ENCODE measurements at places on chromosomes 12 and 14.

- DNase-seq = no peak
Observed at GRCh38 chr14:75170772-75171171, 5.6 kb downstream of the TMED10 start.

GRCh38 chr14:24430682-24431568 is 1.2 kb downstream of the KHNYN start:
- DNase-seq = no peak

DNA sequence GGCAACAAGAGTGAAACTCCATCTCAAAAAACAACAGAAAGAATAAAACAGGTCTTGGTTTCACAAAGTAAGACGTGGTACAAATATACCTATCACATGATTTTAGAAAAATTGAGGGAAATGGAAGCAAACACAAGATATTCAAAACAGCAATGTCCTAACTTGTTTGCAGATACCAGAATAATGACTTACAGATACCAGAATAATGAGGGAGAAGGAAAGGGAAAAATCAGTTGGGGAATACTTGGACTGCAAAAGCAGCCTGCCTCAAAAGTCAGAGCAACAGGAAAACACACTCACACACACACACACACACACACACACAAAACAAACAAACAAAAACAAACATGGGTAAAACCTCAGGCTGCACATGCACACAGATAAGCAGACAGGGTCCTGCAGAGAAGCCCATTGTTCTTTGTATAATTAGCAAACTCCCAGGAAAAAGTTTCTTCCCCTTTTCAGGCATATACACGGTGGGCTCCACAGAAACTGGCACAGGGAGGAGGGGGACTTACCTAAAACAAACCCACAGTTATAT is 65.7 kb upstream of the CAPRIN2 start:
- no peak for DNase-seq

DNA sequence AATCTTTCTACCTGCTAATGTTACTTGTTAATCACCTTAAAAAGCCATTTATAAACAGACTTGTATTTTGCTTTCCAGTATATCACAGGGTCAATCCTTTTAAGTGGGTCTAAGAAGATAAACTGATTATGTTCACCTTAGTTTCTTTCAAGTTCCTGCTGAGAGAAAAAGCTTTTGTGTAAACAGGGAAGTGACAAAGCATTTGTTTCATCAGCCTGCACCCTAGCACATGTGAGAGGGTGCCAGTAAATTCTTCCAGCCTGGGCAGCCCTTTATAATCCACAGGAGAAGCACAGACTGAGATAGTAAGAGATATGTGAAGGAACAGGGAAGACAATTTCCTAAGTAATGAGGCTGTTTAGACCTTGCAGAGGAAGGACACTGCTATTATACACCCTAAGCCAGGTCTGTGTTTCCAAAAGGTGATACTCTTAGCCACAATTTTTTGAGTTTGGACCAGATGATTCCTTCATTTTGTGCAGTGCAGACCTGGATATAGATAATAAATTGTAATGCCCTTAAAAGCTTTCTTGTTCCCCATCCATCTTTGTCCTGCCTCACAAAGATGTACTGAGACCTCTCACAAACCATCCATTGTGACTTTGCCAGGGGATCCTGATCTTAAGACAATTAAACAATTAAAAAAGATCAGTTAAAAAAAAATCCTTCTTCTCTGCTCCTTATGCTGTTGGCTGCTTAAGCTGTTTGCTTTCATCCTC is 150.7 kb downstream of the KTN1 start:
- no peak for DNase-seq

DNA sequence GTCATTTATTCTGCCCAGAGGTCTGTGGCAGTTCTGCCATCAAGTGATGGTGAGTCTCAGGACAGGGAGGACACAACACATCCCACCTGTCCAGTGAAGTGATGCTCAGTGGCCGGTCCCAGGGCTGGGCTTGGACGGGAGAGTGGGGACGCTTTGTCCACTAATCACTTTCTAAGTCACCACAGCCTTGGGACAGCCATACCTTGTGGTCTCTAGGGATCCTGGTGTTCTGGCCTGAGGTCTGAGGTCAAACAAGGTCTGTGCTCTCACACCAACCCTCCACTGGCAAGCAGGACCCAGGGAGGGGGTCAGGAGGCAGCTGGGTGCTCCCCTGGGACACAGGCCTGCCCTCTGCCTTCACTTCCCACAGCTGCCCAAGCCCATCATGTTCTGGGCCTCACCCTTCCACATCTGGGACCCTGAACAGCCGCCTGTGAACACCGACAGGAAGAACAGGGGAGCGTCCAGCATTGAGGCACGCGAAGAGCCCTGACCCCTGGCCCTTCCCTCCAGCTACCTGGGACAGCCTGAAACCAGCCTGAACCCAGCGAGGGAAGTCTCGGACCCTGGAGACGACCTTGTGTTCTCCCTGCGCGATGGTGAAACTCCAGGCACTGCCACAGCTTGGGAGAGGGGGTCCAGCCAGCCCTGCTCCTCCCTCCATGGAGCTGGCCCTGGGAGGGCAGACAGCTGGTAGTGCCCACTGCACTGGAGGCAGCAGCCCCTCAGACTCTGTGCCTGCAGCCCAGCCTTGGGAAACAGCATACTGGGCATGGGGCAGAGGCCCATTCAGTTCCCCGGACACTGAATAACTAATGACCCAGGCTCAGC is 19.7 kb upstream of the GPR132 start:
- no peak for DNase-seq

- no peak for DNase-seq
Observed at GRCh38 chr12:124780336-124780735, 83.3 kb downstream of the SCARB1 start.

GRCh38 chr12:31474751-31475150 is 116.2 kb downstream of the DENND5B start:
- no peak for DNase-seq

- DNase-seq = no peak
Observed at GRCh38 chr14:59687663-59688062, 111.1 kb upstream of the CCDC175 start.

DNA sequence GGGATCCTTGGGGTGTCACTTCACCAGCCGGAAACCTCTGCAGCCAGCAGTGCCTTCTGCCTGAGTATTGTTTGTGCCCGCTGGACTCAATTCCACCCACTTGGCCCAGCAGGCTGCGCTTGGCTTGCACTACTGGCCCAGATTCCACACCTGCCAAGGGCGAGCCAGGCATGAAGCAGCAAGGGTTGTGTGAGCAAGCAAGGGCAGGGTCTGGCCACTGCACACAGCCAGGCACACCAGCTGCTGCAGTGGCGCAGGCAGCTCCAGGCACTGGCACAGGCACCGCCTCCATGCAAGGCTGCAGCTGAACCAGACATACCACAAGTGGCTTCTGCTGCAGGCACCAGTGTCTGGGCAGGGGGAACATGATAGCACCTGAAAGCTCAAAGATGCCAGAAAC is 99.5 kb downstream of the NUAK1 start:
- peak; percentile 59 for DNase-seq

DNA sequence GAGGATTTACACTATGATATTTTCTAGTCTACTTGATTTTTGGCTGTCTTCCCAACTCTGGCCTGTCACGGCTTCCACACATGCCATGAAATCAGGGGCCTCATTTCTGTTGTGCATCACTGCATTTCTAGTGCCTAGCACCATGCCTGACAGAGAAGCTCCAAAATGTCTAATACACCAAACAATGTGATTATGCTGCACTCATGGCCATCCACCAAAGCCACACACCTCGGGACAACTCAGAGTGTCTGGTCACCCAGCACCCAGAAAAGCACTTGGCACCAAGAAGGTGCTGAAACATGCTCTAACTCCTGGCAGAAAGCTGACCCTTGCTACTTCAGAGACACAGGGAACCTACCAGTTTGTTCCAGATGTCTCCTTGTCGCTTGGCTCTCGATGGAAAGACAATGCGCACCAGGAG is 11.3 kb downstream of the GCN1 start:
- DNase-seq = peak; percentile 61

DNA sequence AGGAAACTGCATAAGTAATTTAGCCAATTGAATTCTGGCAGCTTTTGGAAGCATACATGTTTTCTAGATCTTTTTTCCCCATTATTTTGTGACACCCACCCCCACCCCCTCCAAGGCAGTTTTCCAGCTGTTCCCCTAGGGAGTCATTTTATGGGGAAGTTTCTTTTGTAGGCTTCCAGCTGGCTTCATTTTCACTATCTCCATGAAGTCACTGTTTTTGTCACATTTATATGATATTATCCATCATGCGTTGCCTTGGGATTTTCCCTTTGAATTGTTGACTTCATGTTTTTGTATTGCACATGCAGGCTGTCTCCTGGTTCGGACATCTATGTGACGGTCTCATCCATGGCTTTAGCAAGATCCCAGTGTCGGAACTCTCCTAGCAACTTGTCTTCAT is 233.6 kb upstream of the RGS6 start:
- DNase-seq = peak; percentile 36

GRCh38 chr14:19918553-19919264 is 1.7 kb upstream of the OR4K5 start:
- no peak for DNase-seq

DNA sequence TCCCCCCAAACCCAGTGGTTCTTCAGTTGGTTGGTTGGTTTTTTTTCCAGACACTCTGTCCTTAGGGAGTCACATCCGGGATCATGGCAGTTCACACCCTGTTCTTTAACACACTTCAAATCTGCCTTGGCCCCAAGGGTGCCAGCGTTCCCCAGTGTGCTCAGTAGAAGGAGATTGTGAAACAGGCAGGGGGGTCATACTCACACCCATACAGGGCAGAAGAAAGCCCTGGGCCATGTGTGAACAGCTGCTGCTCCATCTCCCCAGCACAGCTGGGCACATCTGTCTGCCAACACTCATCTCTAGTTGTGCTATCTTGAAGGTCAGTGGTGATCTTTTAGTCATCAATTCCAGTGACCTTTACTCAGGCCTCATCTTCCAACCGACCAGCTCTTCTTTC is 64.4 kb upstream of the FUT8 start:
- no peak for DNase-seq

DNA sequence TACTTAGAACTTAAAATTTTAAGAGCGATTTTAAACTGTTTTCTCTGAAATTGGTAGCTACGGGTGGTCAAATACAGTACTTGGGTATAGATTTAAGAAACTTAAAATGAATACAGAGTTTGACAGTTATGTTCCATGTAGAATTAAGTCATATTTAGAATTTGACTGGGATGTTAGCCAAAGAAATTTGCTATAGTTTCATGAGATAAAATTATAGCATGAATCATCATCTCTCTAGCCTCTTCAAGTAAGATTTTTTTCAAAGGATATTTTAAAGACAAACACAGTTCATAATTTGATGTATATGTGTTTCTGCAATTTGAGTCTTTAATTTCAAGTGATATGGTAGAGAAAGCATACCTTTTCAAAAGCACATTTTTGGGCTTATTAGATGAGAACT is 41.0 kb downstream of the ZCRB1 start:
- no peak for DNase-seq

DNA sequence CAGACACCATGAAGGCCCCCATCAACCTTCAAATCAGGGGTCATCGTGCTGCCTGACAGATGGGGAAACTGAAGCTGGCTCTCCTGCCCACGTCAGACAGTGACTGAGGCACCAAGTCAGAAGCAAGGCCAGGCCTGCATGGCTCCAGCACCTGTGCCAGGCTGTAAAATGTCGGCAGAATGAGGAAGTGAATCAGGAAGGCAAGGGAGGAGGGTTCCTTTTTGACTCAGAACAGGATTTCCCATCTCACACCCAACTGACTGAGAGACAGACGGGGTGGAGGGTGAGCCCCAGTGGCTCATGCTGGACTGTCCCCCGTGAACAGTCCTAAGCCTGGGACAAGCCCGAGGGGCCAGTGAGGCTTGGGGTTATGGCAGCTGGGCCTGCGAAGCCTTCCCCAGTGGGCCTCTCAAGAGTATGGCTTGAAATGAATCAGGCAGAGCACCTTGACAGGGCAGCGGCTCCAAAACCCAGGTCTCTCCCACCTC is 20.9 kb downstream of the SYNE3 start:
- no peak for DNase-seq

DNA sequence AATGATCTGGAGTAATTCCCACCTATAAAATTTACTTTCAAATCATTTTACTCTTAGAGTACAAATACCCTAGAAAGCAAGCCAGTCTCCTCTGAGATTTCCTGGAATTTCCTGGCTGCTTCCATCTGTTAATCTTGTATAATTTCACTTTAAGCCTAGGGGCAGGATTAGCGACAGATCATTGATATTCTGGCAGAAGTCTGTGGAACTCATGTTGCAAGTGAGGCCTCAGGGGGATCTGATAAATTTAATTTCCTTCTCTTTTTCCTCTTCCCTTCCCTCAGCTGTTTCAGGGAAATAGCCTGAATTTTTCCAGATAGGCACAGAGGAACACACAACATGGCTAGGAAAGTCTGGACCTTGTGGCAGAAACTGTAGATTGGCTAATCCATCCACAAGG is 5.9 kb upstream of the KRT6A start:
- no peak for DNase-seq

GRCh38 chr14:100398044-100398443 is 74.9 kb downstream of the SLC25A47 start:
- DNase-seq = no peak

DNA sequence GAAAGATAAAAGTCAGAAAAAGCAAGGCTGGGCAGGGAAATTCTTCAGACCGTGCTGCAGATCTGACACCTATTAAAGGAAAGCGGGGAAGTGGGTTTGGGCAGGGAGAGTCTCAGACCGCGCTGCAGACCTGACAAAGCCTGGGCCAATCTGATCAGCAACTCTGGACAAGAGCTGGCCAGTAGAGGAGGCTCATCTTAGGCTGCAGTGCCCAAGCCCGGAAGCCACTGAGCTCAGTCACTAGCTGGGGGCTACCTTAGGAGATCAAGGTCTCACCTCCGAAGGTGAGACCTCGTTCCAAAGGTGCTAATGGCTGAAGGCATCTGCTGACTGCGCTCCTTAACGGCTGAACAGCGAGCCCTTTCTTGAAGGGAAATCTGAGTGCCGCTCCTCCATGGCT is 60.2 kb downstream of the SINHCAF start:
- no peak for DNase-seq

DNA sequence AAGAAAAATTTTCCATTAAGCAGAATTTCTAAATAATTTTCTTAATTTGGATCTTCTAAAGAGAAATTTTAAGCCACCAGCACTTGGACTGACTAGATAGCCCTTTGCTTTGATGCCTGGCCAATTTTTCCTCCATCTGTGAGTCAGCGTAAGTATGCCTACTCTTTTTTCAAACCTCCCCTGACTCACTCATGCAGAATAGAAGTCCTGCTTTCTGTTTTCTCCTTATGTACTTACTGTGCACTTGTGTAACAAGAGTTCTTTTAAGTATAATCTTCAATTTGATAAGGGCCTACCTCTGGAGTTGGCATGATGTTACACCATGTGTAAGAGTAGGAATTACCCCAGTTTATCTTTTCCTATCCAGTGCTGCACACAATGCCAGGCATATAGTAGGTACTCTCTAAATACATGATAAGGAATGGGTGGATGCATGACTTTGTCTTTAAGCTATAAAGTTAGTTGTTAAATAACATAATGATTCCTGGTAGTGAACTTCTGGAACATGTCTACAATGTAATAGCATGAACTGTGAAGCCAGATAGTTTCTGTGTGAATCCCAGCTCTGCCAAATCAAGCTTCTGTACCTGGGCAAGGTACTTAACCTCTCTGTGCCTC is 329.6 kb downstream of the TMTC2 start:
- DNase-seq = peak; percentile 74
